Inflammatory macrophage treated with lipopolysaccharide for 1 hour (primary cell): ENCODE measurements at places on chromosomes 1 and 21.

GRCh38 chr1:160432371-160432786 lies 32.0 kb downstream of the VANGL2 start:
- peak; percentile 76 for DNase-seq

GRCh38 chr1:31700468-31701090 lies 3.2 kb downstream of the COL16A1 start:
- DNase-seq, result no peak

- DNase-seq, result no peak
Measured at GRCh38 chr1:166813508-166814223, 25.6 kb upstream of the POGK start.

DNA sequence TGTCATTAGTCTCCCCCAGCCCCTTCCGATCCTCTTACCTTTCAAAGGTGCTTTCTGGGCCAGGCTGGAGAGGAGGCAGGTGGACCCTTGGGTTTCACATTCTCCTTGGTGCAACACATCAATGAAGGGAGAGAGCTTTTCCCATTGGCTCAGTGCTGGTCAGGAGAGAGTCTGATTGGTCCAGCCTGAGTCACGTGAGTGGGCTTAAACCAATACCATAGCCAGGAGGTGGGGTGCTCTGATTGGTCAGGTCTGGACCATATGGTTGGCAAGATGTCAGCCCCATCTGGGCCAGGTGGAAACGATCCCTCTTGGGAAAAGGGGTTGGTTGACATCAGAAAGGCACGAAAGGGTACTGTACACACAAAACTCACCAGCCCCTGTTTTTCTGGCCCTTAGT lies 44.8 kb upstream of the ABCG1 start:
- no peak for DNase-seq

- DNase-seq, result no peak
Measured at GRCh38 chr1:3777078-3777547, 4.6 kb downstream of the SMIM1 start.

GRCh38 chr1:231075497-231075896 lies 35.4 kb upstream of the FAM89A start:
- no peak for DNase-seq

- DNase-seq, result no peak
Measured at GRCh38 chr1:72369069-72369757, 86.9 kb upstream of the NEGR1 start.

- no peak for DNase-seq
Measured at GRCh38 chr1:10891091-10891490, 94.6 kb upstream of the CASZ1 start.

GRCh38 chr1:18344755-18345154 lies 136.0 kb upstream of the KLHDC7A start:
- no peak for DNase-seq

GRCh38 chr1:27662261-27662660 lies 9.7 kb downstream of the IFI6 start:
- DNase-seq, result no peak

DNA sequence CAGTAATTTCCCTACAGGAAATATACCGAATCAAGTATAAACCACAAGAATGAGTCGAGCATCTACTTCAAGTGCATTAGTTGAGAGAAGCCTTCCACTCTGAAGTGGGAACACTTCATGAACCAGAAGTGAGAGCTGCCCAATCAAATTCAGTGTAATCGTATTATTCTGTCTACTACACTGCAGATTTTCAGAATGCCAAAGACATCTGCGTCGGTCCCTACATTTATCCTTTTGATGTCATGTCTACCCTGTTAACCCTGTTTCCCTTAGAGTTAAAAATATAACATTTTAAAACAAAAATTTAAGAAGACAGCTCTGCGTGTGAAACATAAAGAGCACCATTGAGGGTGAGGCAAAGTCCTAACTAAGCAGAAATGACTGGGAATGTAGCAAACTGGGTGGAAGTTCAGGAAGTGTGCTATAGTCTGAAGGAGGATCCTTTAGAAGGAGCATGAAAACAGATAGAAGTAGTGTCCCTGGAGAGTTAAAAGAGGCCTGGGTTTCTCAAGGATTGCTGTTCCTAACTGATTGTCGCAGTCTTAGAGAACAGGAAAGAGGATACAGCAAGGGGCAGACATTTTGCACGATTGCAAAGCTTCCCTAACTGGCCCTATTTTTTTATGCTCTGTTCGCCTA lies 291.2 kb downstream of the PTPRC start:
- DNase-seq, result peak; percentile 60

- DNase-seq, result peak; percentile 72
Measured at GRCh38 chr1:78645723-78646122, 3.9 kb upstream of the IFI44 start.

DNA sequence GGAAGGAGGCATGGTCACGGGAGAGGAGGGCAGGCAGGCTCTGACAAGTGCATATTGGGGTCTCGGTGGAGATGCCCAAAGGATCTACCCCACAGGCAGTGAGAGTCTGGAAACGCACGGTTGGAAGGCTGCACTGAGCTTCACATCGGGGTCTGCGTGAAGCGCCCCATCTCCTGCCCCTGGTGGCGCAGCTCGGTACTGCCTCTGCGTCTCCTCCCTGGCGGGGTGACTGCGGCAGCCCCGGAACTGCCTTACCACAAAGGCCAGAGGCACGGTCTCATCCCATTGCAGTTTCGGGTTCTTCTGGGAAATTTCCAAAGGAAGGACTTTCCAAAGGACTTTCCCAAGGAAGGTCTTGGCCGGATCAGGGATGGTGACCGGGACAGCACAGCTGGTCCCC lies 69.2 kb upstream of the AJAP1 start:
- DNase-seq, result peak; percentile 44

DNA sequence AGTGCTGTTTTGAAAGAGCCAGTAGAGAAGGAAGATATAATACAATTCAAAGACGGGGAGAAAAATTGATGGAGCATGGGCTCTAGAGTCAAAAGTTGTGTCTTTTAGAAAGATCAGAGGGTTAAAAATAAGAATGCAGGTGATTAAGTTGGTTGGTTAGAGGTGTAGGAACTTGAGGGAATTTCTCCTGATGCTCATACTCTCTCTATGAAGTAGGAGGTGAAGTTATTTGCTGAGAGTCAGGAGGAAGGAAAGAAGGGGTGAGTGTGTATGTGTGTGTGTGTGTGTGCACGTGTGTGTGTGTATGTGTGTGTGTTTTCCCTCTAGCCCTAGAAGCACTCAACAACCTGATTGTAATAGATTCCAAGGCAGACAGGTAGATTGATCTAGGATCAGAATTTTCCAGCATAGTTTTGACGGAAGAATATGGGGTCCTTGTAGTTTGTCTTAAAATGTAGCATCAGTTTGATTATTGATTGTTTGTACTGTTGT lies 88.3 kb upstream of the MACF1 start:
- no peak for DNase-seq

GRCh38 chr1:230709619-230710542 lies 4.0 kb downstream of the AGT start:
- no peak for DNase-seq

DNA sequence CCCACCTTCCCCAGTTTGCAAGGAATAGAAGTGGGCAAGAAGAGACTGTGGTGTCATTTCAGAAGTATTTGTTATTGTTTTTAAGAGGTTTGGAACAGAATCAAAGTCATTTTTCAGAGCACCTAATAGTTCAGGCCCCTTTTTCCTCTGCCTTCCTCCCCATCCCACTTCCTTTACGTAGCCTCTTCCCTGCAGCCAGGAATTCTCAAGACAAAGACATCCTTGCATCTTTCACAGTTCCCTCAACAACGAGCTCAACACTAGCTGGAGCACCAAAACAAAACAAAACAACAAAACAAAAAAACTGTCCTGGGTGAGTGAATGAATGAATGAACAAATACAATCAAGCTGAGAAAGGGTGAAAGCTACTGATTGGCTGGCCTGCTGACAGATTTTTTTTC lies 7.0 kb downstream of the PALMD start:
- DNase-seq, result no peak

DNA sequence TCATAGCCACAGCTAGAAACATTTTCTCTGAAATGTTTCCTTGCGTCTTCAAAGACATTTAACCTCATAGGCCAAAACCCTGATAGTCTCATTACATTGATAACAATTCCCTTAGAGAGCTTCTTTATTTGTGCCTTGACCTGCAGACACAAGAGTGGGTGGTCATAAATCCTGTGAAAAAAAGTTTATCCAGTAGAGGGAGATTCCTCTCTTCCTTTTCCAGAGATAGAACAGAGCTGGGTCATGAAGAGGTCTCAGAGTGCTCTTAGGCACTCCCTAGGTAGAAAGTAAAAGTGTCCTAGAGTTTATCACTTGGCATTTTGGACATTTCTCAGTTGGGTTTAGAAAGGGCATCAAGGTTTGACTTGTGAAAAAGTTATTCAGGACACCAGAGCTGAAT lies 426.1 kb downstream of the NUF2 start:
- DNase-seq, result no peak

DNA sequence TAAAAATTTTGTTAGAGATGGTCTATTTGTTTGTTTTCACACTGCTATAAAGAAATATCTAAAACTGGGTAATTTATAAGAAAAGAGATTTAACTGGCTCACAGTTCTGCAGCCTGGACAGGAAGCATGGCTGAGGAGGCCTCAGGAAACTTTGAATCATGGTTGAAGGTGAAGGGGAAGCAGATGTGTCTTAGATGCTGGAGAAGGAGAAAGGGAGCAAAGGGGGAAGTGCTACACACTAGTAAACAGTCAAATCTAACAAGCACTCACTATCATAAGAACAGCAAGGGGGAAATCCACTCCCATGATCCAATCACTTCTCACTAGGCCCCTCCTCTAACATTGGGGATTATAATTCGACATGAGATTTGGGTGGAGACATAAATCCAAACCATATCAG lies 76.8 kb upstream of the COL24A1 start:
- DNase-seq, result no peak

GRCh38 chr1:206507284-206508129 lies at the start of gene RASSF5:
Gene RASSF5 (plus strand): TSS chr1:206507531. CDS start chr1:206507603, 72 bp downstream.
- DNase-seq, result peak; percentile 97

DNA sequence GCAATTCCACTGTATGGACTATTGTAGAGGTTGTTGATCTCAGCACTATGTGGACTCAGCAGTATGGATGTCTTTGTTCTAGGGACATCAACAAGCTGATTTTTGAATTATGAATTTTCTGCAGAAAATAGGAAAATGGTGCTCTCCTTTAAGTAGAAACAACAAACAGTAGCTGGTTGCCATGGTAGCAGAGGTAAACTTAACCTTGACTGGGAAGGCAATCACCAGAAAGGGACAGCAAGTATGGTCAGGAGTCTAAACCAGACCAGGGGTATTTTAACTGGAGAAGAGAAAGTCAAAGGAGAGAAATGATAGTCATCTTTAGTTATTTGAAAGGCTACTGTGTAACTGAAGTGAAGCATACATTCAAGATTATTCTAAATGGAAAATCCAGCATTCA lies 22.3 kb downstream of the WLS start:
- DNase-seq, result no peak

GRCh38 chr1:78176448-78176847 lies 130.7 kb downstream of the GIPC2 start:
- no peak for DNase-seq

DNA sequence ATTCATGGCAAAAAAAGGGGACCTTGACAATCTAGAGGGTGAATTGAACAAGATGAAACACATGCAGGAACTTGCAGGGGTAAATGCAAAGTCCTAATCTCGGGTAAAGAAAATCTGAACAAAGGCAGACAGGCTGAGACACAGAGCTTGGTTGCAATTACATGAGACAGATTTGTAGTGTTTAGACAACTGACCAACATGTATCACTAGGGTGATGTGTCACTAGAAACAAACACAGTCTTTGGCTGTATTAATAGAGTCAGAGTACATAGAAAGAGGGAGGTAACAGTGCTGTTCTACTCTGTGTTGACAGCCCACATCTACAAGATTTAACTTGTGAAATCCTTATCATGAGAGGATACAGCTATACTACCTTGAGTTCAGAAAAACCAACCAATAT lies 78.1 kb upstream of the GRIK3 start:
- no peak for DNase-seq

DNA sequence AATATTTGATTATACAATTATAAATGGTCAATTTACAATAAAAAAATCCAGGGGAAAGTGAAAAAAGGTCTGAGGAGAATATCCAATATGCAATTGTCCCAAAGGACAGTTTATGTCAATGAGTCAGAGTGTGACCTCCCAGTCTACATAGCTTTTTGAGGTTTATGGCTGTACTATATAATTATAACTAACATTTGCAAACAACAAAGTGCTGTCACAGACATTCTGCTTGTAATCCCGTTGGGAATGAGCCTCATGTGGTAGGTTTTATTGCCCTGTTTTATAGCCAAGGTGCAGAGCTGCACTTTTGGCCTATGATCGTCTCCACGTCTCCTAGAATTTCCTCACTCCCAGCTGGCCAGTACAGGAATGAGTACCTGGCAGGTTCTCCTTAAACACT lies 103.8 kb downstream of the ADSS2 start:
- no peak for DNase-seq

GRCh38 chr1:101221945-101222429 lies 14.8 kb upstream of the S1PR1 start:
- no peak for DNase-seq

GRCh38 chr1:96633695-96634094 lies 87.9 kb upstream of the PTBP2 start:
- no peak for DNase-seq

DNA sequence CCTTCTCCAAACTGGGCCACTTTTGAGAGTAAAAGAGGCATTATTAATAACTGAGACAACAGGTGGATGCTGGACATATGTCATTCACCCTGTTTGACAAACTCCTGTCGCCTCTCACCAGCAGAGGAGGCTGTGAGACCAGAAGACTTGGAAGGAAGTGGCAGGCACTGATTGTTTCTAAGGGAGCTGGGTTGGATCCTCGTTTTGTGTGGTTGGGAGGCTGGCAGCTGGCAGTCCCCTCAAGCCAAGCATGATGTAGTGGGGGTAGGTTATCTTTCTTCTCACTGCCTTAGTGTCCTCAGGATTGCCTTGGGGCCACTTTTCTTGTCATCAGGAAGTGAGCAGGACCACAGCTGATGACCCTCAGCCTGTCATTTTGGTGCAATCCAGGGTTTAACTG lies 86.5 kb upstream of the KCNJ15 start:
- DNase-seq, result peak; percentile 74

DNA sequence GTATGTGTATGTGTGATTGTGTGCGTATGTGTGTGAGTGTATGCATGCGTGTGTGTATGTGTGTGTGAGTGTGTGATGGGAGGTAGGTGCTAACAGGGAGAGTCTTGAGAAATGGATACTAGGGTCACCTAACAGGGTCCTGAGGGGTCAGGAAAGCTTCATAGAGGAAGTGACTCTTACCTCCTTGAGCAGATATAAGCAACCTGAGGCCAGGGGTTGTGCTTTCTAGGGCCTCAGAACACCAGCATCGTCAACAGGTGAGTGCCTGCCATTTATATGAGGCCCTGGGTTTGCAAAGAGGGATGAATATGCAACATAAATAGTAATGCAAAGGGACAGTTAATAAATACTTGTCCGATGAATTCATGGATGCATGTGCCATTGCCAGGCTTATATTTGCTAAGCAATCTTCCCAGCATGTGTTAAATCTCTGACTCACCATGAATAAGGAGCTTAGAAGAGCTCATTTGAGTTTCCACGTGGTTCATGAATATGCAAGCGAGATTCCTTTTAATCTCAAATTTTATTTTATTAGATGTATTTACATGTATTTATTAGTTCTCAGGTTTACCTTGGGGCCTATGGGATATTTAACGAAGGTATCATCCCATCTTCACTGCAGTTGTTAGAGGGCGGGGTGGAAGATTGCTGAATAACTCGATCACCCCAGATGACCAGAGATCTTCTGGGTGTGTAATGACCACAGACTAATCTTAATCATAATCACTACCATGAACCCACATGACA lies 438.3 kb downstream of the CAMTA1 start:
- DNase-seq, result no peak
